ENCODE measurements at places on chromosomes 4 and X. TPM values are rescaled to one million over a fixed set of nuclear protein-coding genes. Genes with fewer than 3 reads are reported as not detected.

MSX1 gene
- 0.15 TPM for total RNA-seq

DNA sequence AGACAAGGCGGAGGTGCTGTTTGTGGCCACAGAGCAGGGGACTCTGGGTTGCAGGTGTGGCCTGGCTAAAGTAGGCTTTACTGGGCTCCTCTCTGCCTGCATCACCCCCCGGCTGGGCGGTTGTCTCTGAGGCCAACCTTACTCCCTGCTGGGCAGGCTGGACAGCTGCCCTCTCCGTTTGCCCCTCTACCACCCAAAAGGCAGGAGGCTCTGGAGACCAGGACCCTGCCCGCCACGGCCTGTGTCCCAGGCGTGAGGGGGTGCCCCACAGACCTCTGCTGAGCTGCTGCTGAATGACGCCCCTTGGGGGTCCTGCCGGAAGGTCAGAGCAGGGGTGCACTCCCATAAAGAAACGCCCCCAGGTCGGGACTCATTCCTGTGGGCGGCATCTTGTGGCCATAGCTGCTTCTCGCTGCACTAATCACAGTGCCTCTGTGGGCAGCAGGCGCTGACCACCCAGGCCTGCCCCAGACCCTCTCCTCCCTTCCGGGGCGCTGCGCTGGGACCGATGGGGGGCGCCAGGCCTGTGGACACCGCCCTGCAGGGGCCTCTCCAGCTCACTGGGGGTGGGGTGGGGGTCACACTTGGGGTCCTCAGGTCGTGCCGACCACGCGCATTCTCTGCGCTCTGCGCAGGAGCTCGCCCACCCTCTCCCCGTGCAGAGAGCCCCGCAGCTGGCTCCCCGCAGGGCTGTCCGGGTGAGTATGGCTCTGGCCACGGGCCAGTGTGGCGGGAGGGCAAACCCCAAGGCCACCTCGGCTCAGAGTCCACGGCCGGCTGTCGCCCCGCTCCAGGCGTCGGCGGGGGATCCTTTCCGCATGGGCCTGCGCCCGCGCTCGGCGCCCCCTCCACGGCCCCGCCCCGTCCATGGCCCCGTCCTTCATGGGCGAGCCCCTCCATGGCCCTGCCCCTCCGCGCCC, 920 bp downstream of the HTT-AS start:
- DNase-seq, result no peak

TMSB15C gene
- total RNA-seq, result 3.9 TPM

GRCh38 chr4:185958094-185958747, 110.7 kb upstream of the TLR3 start:
- no peak for DNase-seq

GLRA3 gene
- not detected for total RNA-seq

DNA sequence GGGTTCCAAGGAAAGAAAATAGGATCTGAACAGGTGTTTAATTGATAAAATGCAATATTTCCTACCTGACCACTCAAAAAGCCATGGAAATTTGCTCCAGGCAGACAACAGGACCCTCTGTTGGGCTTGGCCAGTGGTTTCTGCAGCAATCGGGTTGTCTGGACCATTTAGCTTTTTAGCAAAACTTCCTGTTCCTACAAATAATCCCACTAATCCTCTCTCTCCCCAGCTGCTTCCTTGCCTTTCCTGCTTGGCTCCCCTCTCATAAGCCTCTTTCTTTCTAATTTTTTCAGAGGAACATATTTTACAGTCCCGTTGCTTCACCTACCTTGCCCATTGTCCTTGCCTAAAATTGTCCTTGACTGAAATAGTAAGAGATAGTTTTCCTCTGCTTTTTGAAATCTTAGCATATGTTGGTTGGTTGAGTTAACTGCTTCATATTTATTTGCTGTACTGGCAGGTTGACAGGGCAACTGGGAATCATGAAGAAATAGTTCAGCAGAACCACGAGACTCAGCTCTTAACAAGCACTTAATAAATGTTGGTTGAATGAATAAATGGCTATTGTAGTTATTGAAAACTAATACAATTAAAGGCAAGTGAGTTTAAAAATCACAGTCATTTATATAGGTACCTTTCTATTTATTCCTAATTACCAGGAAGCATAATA, 259.8 kb downstream of the KCNIP4 start:
- no peak for DNase-seq

DNA sequence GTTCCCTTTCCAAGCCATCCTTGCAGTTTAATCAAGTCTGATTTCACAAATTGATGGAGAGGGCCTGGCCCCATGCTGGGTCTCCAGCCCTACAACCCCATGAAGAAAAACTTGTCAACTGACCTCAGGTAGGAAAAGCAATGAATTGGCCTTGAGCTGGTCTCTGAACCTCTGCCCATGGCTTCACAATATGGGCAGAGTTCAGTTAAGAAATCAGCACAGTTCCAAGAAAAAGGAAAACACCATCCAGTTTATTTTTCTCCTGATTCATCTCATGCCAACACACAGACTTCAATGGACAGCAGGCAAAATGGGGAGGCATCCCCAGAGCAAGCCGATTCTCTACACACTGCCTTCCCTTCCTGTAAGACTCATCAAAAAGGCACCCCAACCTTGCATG, 3.3 kb downstream of the RIPPLY1 start:
- no peak for DNase-seq

PSAPL1 gene
- not detected for total RNA-seq

DNA sequence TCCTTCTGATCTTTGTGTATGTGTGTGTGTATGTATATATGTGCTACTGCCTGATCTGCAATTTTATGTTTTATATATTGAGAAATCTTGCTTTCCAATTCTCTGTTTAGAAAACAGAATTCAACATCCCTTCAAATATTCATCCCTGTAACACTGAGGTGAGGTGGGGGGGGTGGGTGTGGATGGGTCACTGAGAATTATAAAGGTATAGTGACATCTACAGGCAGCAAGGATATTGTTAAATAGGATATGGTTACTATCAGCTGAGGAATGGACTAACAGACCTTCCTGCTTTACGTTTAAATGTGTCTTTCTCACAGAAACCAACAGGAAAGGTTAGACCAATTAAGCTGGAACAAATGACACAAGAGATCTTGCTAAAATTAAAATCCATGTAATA, 19.0 kb upstream of the MAGEB2 start:
- peak; percentile 11 for DNase-seq

GRCh38 chrX:71627588-71628404, 9.5 kb upstream of the CXCR3 start:
- DNase-seq, result no peak

DNA sequence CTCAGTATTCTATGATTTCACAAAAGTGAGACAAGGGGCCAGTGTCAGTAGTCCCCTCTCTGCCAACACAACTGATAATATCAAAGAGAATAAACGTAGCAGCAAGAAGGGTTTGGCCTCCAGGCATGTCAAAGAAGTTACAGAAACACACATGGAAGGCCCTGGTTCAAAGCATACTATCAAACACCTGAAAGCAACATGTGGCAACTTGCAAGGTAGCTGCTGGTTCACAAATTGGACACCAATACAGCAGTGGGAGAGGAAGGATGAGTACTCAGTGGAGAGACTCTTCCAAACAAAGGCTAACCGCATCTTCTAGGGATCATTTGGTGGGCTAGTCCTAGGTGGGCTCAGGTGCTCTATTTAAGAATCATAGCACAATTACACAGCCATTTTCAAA, 74.9 kb upstream of the MAOA start:
- DNase-seq, result no peak

DNA sequence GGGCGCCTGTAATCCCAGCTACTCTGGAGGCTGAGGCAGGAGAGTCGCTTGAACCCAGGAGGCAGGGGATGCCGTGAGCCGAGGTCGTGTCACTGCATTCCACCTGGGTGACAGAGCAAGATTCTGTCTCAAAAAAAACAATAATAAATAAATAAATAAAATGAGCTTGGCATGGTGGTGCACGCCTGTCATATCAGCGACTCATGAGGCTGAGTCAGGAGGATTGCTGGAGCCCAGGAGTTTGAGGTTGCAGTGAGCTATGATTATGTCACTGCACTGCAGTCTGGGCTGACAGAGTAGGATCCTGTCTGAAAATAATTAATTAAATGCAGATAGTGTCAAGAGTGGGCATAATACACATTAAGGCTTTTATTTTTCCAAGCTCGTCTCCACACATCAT, 77.5 kb downstream of the DHRSX start:
- DNase-seq, result peak; percentile 34

- no peak for DNase-seq
These were observed 422.6 kb upstream of the TENM3 start for GRCh38 chr4:181820553-181820952.

GRCh38 chrX:19852014-19853005, 35.1 kb downstream of the SH3KBP1 start:
- peak; percentile 4 for DNase-seq

DNA sequence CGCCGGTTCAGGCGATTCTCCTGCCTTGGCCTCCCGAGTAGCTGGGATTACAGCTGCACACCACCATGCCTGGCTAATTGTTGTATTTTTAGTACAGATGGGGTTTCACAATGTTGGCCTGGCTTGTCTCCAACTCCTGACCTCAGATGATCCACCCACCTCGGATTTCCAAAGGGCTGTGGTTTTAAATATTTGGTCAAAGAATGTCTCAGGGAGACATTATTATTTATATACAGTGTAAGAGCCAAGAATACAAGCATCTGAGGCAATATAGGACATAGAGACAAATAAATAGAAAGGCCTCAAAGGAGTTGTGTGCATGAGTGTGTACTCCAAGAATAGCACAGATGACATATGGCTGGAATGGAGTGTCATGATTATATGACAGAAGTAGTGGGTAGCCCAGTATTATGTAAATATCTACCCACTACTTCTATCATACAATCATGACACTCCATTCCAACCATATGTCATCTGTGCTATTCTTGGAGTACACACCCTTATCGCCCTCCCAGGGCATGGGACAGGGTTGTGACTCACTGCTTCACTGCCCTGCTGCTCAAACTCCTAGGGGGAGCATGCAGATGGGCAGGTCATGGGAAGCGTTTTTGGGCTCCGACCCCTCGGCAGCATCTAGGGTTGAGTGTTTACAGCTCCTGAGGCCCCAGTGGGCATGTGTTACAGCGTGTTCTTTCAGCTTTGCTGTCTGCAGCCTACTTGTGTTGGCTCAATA, 1649.8 kb upstream of the PCDH10 start:
- DNase-seq, result peak; percentile 83

HPGDS gene
- not detected for total RNA-seq

CENPVL2 gene
- total RNA-seq, result not detected

- no peak for DNase-seq
These were observed 773 bp upstream of the TXLNG start for GRCh38 chrX:16785247-16786138.

GRCh38 chr4:11881364-11881763, 452.7 kb upstream of the HS3ST1 start:
- DNase-seq, result no peak

Data from renal cortical epithelial cell (primary cell).